GM12891 (cell line): ENCODE measurements at places on chromosomes 4 and X.

GRCh38 chr4:105461621-105462382 lies 12.1 kb downstream of the PPA2 start:
- DNase-seq = no peak

GRCh38 chrX:80316526-80316925 lies 103.7 kb upstream of the TENT5D start:
- DNase-seq = no peak

- no peak for DNase-seq
These were observed 33.0 kb downstream of the GSTCD start for GRCh38 chr4:105741548-105741947.

GRCh38 chr4:7842384-7843279 lies 97.0 kb downstream of the AFAP1 start:
- no peak for DNase-seq

GRCh38 chrX:95290455-95290854 lies 1394.2 kb upstream of the DIAPH2 start:
- no peak for DNase-seq

DNA sequence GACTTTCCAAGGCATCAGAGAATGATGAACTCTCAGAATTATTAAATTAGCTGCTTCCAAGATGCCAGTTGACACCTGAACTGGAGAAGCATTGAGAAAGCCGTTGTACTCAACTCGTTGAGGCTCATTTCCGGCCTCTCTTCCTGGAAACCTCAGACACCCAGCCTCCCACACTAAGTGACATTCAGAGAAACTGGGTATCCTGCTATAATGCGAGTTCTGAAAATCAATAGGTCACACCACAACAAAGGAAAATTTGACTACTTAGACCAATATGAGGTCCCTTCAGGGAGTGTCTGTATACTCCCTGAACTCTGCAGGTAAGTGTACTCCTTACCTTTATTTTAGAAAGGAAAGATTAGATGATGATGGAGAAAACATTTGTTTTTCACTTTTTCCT lies 51.2 kb downstream of the ENPEP start:
- DNase-seq = no peak

GRCh38 chrX:9708923-9709553 lies 56.6 kb downstream of the GPR143 start:
- DNase-seq = peak; percentile 49

GRCh38 chr4:76954489-76954888 lies 4.9 kb downstream of the SEPTIN11 start:
- DNase-seq = no peak

- DNase-seq = no peak
These were observed 109.1 kb downstream of the CRLF2 start for GRCh38 chrX:1103360-1103759.

DNA sequence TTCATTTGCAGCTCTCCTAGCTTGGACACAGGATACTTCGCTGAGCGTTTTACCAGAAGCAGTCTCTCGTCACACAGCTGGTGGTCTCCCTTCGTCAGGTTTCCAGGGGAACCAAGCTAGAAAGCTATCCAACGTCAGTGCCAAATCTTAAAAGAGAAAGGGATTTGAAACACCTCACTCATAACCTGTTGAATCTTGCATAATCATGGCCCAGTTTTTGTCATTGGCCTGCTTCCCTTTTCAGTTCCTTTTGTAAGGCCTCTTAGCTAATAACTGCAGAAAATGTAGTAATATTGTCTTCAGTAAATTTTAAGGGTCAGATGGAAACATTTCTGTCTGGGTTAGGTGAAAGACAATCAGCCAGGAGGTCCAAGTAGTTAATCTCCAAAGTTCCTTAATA lies 22.0 kb downstream of the RAB39B start:
- no peak for DNase-seq

- no peak for DNase-seq
These were observed 83.0 kb upstream of the IL13RA1 start for GRCh38 chrX:118644378-118644777.

DNA sequence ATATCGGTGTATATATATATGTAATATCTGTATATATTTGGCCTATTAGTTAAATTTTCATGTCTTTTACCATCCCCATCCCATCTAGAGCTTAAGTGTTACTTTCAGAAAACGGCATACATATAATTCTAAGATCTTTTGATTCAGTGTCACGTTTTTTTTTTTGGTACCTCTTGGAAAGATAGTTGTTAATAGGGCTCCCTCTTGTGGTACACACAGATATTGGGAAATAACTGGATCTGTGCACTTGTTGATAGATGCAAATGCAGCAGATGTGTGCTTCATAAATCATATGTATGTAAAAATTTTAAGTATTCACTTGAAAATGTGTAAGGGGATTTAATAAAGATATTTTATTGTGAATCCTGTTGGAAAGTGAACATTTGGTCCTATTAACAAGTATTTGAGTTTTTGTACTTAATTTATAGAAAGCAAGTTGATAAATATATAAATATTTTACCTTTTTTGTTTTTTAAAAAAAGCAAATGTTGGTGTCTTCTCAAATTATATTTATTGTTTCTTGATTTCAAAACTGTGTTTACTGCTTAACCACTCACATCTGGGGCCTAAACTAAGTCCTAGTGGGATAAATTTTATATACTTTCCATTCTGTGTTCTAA lies 74.7 kb downstream of the PAQR3 start:
- DNase-seq = no peak

GRCh38 chr4:110917835-110918234 lies 295.0 kb upstream of the PITX2 start:
- DNase-seq = no peak

GRCh38 chr4:142402900-142403299 lies 443.2 kb downstream of the INPP4B start:
- DNase-seq = no peak

- DNase-seq = peak; percentile 12
These were observed 811 bp downstream of the SRD5A3 start for GRCh38 chr4:55346851-55347255.

GRCh38 chr4:69836287-69836686 lies 23.7 kb downstream of the SULT1E1 start:
- DNase-seq = no peak

- DNase-seq = no peak
These were observed 20.2 kb upstream of the CDKN2AIP start for GRCh38 chr4:183424109-183424744.

DNA sequence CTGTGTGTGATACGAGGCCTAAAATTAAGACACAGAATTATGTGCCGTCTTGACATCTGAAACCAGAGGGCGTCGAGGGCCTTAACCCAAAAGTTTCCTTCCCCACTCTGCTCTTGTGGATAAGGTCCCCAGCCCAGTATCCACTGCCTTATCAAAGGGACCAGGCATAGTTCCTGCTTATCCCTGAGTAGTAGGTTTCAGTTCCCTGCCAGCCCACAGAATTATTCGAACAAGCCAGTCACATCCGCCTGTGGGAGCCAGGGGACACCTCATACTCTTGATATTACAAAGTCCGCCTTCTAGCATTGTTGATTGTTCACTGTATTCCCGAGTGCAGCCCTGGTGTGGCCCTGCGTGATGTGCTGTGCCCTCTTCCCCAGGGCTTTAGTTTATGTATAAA lies 5.4 kb upstream of the MMRN1 start:
- DNase-seq = no peak

- DNase-seq = no peak
These were observed 14.5 kb downstream of the CDS1 start for GRCh38 chr4:84597450-84597849.

DNA sequence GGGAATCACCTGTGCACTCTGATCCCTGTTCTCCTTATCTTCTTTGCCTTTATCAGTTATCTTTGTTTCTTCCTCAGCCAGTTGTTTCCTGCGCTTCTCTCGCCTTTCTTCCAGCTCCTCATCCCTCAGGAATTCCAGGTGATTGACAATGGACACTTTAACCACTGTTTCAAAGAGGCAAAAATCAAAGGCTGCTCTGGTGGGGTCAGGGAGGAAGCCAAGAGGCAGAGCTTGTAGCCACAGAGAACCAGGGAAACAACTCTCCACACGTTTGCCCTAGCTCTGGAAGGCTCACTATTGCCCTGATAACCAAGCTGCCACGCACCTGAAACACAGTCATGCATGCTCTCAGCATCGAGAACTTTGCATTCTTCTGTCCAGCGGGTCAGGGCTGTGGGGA lies 124.5 kb upstream of the HSD17B10 start:
- DNase-seq = no peak

GRCh38 chr4:140168474-140168873 lies 14.5 kb upstream of the MAML3 start:
- DNase-seq = no peak

DNA sequence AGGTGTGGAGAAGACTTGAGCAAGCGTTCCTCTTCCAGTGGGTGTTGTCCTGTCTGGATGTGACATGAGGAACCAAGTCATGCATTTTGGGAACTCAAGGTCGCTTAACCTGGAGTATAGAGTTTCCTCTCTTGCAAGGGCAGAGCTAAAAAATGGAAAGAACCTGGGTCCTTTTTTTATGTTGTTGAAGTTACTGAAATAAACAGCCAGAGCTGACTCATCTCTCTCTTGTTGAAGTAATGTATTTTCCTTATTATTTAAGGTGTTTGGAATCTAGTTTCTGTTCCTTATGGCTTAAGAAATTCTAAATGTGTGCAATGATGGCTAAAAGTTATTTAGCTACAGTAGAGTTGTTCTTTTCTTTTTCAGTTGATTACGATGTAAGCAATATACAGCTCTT lies 314.5 kb downstream of the CAMK2D start:
- no peak for DNase-seq

DNA sequence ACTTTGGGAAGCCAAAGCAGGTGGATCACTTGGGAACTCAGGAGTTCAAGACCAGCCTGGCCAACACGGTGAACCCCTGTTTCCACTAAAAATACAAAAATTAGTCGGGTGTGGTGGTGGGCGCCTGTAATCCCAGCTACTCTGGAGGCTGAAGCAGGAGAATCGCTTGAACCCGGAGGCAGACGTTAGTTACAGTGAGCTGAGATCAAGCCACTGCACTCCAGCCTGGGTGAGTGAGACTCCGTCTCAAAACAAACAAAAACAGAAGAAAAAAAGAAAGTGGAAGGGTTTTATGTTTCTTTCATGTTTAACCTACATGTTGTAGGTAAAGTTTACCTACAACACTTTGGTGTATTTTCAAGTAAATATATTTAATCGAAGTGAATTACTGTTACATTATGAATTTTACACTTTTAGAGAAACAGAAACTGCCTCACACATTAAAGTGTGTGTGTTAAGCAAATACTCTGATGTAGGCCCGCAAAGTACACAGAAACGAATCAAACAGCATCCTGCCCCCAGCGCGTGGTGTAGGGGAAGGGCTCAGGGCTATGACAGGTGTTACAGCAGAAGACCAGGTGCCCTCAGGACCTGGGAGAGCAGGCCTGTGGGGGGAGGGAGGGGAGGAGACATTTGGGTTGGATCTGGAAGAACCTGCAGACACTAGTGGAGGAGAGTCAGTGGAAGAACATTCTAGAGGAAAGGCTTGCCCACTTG lies 39.0 kb downstream of the PTTG2 start:
- no peak for DNase-seq

- DNase-seq = no peak
These were observed 2143.2 kb upstream of the TENM3 start for GRCh38 chr4:180099957-180100356.

GRCh38 chr4:93730760-93731159 lies 97.8 kb upstream of the ATOH1 start:
- DNase-seq = no peak
